Stimulated activated CD4-positive, alpha-beta T cell treated with anti-CD3 and anti-CD28 coated beads, TNF-alpha, amount 100 ng/mL, for 1 hour (primary cell): ENCODE measurements at places on chromosomes 2 and 18.

- DNase-seq, result no peak
Observed at GRCh38 chr2:8858264-8858663, 20.9 kb upstream of the KIDINS220 start.

DNA sequence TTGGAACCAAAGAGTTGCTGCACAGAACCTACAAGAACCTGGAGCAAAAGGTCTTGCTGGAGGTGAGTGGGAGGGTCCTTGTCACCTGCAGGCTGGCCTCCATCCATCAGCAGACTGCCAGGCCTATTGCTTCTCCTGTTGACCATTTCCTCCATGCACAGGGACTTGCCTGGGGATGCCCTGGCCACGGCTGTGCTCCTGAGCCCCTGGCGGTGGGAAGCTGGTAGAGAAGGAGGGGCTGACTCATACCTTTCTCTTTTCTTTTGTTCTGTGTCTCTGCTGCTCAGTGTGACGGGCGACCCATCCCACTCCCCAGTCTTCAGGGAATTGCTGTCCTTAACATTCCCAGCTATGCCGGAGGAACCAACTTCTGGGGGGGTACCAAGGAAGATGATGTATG lies 102.6 kb downstream of the DGKD start:
- no peak for DNase-seq

- DNase-seq, result no peak
Observed at GRCh38 chr2:45330637-45331409, 280.2 kb downstream of the SRBD1 start.

GRCh38 chr2:126856403-126856802 lies 42.3 kb upstream of the TEX51 start:
- no peak for DNase-seq

DNA sequence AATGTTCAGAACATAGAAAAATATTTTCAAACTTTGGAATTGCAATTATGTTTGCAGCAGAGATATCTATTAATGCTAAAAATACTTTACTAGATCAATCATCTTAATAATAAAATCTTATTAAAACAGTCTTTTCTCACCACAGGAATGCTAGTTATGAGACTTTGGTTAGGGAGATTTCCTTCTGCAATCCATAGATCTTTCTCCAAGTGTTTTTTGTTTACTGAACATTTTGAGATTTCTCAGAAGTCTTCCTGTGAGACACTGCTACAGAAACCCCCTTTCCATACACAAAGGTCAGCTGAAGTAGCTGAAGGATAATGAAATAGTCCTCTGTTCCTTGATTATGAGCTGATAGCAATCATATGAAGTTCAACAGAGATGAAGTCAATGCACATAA lies 59.4 kb upstream of the RAPH1 start:
- no peak for DNase-seq

DNA sequence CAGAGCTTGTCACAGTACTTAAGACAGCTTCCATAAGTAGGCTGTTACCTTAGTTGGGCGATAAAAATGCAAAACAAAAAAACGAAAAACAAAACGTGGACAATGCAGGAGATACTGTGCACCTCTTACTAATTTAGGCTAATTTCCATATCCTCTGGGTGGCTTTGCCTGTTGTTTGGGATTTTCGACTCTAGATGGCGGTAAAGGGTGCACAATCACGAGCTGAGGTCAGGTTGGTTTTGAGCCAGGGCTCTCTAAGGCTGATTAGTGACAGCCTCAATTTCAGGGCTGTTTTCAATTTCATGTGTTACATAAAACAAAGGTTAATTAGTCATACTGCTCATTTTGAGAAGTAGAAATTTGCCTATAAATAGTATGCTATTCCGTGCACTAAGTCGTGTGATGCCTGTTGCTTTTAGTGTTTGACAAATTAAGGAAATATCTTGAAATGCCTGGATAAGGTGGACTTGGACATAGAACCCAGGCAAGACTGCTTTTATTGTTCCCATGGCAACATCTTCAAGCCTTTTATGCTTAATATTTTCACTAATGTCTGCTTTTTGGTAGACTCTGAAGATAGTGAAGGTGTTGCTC lies 493.1 kb downstream of the SOCS6 start:
- DNase-seq, result peak; percentile 30

DNA sequence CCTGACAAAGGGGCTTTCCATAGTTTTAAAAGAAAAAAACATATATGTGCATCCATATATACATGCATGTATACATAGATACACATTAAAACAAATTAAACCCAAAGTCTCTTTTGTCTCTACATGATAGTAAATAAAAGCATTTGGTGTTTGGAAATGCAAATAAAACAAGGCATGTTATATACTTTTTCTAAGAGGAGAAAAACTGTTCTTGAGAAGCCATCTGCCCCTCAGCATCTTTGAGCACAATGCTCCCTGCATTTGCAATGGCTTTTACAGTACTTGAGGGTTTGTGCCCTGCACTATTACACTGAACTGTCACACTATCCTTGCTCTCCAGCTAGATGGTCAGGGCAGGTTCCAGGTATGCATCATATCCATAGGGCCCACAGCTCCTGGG lies 210.2 kb downstream of the L3MBTL4 start:
- no peak for DNase-seq

GRCh38 chr2:156818221-156818620 lies 382.0 kb downstream of the GPD2 start:
- DNase-seq, result no peak

GRCh38 chr18:36638224-36638623 lies 190.6 kb downstream of the TPGS2 start:
- DNase-seq, result no peak

GRCh38 chr2:97781981-97782380 lies 68.6 kb downstream of the ZAP70 start:
- DNase-seq, result no peak

GRCh38 chr2:49807689-49808088 lies 653.4 kb upstream of the FSHR start:
- DNase-seq, result no peak

GRCh38 chr2:96153991-96154431 lies 8.8 kb upstream of the DUSP2 start:
- DNase-seq, result no peak

- DNase-seq, result no peak
Observed at GRCh38 chr2:175684466-175684865, 317.6 kb downstream of the LNPK start.

DNA sequence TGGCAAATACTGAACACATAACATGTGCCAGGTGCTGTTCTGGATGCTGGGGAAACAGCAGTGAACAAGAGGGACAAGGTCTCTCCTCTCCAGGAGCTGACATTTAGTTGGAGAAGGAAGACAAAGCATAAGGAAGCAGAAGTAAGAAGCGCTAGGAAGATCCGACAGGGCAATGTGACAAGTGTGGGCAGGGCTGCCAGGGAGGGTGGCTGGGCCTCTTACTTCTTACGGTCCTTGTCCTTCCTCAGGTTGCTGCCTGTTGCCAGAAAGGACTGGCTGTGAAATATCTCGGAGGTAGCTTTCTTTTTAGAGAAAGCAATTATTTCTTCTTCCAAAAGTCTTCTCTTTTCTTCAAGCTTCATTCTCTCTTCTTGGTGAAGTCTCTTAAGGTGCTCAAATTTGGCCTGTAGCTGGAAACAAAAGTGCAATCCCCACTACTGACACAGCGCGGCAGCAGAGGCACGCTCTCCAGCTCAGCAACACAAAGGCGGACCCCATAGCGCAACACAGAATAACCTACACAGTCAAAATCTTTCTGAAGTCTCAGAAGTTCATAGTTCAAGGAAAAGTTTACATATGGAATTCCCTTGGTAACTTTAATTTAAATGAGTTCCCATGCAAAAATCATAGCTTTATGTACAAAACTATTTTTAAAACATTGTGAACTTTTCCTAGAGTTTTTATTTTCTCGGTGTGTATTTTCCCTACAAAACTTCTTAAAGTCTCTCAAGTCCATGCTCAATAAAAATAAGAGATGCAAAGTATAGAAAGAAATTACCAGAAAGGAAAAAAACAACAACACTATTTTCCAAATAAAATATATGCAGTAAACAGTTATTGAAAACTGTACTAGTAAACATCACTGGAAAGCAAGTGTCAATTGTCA lies 67.7 kb downstream of the SEPTIN10 start:
- DNase-seq, result peak; percentile 57

GRCh38 chr18:78113136-78113939 lies 863.7 kb downstream of the GALR1 start:
- DNase-seq, result no peak

DNA sequence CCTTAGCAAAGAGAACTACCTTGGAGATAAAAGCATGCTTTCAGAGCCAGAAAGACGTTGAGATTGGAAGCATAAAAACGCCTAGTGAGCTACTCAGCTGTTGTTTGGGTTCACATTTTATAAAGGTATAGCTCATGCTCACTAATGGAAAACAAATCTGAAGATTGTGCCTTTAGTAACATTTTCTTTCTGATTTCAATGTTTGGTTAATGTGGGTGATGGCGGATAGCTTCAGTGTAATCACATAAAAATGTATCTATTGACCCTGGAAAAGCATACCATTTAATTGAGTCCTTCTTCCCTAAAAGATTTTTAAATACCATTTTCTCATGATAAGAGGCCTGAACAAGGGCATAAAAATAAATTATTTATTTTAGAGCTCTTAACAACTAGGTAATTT lies 73.4 kb downstream of the DTNA start:
- no peak for DNase-seq

DNA sequence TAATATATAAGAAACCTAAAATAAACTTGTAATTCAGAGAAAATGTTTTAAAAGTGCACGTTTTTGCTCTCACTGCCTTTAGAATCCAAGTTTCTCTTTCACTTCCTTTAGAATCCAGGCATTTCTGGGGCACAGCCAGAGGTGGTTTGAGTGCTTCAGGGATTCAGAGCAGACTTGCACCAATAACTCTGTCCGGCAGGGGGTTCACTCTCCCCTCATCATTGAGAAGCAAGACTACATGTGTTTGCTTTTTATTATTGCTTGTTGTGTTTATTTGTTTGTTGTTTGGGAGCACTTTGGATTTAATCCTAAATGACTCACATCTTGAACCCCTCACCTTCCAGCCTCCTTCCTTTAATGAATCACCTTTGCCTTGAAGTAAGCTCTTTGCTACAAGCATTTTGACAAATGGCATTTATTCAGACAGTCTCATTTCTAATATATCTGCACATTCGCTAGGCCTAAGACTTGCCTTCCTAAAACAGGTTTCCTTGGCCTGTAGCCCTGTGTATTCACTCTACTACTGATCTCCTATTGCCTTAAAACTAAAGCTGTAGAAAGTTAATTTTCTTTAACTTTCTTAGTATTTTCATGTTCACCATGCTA lies 233.5 kb upstream of the ATP5MC3 start:
- DNase-seq, result no peak

DNA sequence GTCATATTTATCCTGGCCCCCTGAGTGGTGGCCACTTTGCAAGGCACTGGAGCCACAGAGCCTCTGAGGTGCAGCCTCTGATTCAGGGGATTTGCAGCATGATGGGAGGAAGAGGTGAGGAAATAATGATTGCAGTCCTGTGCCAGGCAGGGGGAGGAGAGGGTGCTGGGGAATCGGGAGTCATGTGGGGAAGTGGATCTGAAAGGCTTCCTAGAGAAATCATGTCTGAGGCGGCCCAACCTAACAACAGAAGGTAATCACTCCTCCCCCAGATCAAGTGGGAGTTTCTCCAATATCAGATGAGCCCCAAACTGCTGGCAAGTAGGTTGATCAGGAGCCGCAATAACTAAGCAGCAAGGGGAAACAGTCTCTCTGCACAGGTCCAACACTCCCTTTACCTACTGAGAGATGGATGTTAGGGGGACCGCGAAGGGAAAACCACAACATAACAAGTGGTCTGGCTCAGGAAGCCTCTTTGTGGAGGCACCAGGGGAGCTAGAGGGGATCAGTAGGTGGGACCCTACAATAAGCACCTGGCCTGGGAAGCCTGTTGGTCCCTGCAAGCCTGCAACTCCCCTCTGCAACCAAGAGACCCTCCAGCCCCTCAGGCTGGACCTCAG lies 71.8 kb upstream of the NPAS2 start:
- no peak for DNase-seq

GRCh38 chr2:111678161-111678560 lies 205.8 kb downstream of the ANAPC1 start:
- DNase-seq, result no peak

- no peak for DNase-seq
Observed at GRCh38 chr2:1540481-1540880, 127.2 kb downstream of the TPO start.

DNA sequence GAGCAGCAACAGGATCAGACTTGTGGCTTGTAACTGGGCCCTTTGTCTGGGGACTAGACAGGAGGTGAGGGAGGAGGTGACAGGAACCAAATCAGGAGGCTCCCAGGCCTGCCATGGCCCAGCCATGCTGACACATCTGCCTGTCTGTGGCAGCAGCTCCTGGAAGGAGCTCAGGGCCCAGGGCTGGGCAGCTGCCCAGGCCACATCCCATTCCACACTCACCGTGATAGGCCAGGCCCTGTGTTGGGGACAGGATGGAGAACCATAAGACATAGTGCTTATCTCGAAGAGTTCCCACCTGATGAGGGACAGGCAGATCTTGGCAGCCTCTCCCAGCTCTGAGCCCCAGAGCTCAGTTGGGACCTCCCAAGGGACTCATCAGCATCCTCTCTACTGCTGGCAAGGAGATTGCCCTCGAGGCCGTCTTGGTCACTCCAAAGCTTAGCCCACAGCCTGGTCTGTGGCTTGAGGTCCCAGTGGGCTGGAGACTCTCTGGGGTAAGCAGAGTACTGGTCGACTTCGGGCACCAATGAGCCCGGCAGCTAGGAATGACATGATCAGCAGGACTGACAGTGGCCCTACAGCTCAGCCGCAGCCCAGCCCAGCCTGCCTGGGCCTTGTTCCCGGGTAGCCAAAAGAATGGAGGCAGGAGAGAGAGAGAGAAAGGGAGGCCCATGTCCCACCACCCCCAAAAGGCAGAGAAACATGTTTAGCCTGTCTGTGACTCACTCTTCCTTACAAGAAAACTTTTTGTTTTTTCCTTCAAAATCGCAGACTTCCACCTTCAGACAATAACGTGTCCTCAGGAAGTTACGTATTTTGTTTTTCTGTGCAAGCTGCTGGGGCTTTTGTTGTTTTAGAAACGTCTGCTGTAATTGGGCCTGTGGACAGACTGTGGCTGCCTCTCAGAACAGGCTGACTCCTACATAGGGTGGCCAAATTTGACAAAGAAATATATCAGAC lies 82.1 kb downstream of the HS1BP3 start:
- no peak for DNase-seq

DNA sequence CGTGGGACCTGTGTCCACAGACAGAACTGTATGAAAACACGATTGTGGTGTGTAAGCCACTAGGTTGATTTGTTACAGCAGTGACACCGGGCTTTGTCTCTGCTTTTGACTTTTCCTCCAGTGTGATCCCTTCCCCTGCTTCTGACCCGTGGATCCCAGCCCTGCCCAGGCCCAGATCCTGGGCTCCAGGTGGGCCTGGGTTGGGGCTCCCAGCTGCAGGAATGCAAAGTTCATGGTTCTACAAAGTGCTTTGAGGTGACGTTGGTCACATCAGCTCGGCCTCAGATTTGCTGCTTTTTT lies 26.8 kb downstream of the HPCAL1 start:
- DNase-seq, result no peak

DNA sequence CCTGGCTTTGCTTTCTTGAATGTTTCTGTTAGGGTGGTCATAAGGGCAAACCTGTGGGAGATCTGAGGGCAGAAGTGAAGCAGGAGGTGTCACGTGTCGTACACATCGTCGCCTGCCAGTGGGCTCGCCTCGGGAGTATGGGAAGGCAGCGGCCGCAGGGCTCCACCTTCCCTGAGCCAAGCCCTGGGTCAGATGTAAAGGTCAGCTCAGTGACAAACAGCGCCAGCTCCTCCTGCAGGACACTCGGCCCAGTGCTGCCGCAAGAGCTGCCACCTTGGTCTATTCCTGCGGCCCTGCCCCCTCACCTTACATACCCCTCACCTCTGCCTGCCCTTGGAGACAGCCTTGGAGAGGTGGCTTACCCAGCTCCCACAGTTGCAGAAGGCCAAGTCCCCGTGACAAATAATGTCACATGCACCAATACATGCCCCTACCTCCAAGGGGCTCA lies 64.2 kb downstream of the PSMG2 start:
- DNase-seq, result no peak

GRCh38 chr2:23028106-23028505 lies 356.9 kb upstream of the KLHL29 start:
- DNase-seq, result no peak
